Activated naive CD4-positive, alpha-beta T cell (primary cell): ENCODE measurements at places on chromosomes 12 and 14.

DNA sequence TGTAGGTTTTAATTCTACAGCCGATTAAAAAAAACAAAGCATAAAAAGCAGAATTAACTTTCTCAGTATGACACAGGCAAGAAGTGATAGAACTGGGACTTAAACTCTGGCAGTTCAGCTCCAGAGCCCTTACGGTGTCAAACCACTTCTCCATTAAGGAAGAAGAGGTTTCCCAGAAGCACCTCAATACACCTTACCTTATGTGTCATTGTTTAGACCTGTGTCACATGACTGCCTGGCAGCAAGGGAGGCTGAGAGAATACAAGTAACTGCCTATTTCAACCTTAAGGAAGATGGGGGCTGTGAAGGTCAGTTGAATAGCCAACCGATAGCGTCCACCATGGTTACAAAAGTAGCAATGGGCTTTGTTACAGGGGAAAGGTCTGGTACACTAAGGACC lies 54.6 kb upstream of the ARHGAP5 start:
- no peak for DNase-seq

DNA sequence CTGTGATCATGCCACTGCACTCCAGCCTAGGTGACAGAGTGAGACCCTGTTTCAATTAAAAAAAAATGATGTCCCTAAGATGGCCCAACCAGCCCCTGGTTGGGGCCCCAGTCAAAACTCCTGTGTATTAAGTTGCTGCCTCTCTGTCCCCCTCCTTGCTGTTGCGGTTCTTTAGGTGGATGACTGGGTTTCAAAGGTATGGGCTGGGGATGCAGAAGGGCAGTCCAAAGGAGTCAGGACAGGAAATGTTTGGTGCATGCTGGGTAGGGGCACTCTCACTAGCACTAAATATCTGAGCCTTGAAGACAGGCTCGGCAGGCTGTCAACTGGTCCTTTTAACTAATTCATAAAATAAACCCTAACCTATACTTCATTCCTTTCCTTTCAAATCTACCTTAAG lies 12.0 kb upstream of the PIP4K2C start:
- no peak for DNase-seq

DNA sequence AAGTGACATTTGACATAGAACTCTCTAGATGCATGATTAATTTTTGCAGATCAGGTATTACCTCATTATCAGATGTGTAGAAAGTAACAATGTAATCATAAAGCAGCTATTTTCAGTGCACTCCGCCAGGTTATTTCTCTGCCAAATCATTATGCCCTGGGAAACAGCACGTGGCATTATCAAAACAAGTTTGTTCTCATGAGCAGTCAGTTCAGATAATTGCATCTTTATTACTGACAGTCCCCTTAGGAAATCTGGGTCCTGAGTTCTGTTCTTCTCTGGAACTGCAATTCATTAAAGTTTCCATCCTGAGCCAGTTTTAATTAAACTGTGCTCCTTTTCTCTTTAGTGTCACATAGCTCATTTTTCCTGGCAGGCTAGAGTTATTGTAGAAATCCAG lies 94.7 kb upstream of the KRR1 start:
- DNase-seq: no peak

- no peak for DNase-seq
Measured at GRCh38 chr12:96570579-96570978, 81.2 kb downstream of the CFAP54 start.

DNA sequence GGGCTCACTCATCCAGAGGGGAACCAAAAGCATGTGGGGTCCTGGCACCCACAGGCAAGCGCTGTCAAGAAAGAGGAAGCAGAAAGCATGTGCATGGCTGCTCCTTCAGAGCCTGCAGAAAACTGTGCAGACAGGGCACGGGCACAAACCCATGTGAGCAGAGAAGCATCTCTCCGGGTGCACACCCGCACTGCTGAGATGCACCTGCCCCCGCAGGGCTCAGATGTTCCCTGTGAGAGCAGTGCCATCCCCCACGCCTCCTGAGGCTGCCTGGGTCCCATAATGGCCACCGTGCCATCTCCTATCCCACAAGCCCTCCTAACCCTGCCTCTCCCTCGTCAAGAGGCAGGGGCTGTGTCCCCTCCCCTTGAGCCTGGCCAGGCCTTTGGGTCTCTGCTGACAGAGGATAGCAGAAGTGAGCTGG lies 32.3 kb upstream of the INF2 start:
- DNase-seq: no peak
